ENCODE measurements at places on chromosomes 11 and 22. TPM values are rescaled to one million over a fixed set of nuclear protein-coding genes. Genes with fewer than 3 reads are reported as not detected.

Gene OR6A2
- total RNA-seq = not detected

Gene WNT11
- 0.30 TPM for total RNA-seq

Gene DDIAS
- total RNA-seq = 0.85 TPM

Gene PLA2G3
- total RNA-seq = not detected

Gene MMP7
- not detected for total RNA-seq

Gene BBS1
- total RNA-seq = 11.9 TPM

Gene PANX2
- 0.16 TPM for total RNA-seq

Gene SAA4
- total RNA-seq = not detected

Gene CPSF7
- 111 TPM for total RNA-seq

Gene BAIAP2L2
- 0.45 TPM for total RNA-seq

Gene F2
- not detected for total RNA-seq

Gene USH1C
- total RNA-seq = not detected

Gene MFRP
- total RNA-seq = not detected

Gene CHRM1
- total RNA-seq = not detected

Gene NXPE4
- not detected for total RNA-seq

DNA sequence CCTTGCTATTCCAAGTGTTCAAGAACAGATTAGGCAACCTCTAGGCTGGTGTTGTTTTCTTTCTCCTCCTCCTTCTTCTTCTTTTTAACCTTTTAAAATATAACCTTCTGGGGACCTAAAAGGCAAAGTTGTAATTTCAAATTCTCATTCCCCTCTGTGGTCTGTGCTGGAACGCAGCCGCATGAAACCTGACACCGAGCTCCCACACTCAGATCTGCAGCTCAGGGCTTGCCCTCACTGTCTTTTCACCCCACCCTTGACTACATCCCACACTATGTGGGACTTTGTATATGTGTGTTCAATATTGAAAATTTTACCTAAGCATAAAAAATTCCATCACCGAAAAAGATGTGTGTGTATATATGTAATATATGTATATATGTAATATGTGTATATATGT, 62.0 kb upstream of the ARHGAP42 start:
- no peak for DNase-seq

GRCh38 chr11:10728789-10729472, 22.1 kb upstream of the CTR9 start:
- no peak for DNase-seq

DNA sequence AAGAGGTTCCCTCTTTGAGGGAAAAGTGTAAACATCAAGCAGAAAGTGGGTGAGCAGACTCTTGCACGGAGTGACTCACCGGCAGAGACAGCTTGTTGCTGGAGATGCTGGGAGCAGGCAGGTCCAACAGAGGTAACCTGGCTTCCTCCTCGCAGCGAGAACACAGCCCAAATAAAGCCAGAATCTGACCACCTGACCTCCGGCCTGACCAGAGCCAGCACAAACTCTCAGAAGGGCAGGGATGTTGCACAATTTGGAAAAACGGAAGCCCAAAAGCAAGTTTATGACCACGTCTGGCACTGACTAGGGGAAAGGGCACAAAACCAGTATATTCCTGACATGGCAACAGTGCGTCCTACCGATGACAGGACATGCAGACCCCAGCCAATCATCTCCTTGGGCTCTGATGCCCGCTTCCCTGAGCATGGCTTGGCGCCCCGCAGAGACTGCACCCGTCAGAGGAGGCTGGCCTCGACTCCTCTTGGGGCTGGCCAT, 5.4 kb downstream of the SMCO4 start:
- no peak for DNase-seq

DNA sequence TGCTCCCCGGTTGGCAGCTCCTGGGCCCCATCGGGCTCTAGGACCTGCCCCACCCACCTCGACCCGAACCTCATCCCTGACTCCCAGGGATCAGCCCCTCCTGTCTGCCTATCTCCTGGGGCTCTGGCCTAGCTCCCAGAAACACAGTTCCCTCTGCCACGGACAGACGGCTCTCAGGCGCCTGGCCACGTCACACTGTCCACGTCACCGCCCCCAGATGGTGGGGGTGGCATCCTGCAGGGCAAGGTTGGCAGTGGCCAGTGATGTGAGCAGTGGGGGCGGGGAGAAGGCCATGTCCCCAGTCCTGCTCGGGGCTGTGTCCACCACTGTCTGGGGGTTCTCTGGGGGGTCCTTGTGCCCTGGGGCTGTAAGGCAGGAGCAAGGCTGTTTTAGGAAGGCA, 29.2 kb downstream of the SYT7 start:
- no peak for DNase-seq

DNA sequence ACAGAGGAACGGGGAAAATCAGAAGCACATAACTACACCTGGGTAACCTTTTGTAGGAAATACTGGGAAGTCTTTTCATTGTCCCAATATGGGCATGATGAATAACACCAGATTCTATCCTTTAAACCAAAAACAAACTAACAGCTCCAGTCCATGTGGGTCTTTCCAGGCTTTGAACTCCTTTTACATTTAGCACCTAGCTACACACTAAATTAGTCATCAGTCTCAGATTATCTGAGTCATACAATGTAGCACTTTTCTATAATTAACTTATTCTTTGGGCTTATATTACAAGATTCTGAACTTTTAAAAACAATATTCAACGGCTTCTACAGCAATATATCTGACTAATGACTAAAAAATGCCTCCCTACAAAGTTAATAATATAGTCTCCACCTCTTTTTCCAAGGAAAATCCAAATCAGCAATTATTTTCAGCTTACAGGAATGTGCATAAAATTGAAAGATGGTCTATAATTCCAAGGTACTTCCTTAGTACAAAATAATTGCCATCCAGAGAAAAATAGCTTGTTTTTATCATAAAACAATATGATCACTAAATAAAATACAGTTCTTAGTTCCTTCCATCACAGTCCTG, 26.3 kb downstream of the STK33 start:
- DNase-seq = no peak

- DNase-seq = no peak
Observed at GRCh38 chr11:77090046-77090372, 12.6 kb upstream of the OMP start.

DNA sequence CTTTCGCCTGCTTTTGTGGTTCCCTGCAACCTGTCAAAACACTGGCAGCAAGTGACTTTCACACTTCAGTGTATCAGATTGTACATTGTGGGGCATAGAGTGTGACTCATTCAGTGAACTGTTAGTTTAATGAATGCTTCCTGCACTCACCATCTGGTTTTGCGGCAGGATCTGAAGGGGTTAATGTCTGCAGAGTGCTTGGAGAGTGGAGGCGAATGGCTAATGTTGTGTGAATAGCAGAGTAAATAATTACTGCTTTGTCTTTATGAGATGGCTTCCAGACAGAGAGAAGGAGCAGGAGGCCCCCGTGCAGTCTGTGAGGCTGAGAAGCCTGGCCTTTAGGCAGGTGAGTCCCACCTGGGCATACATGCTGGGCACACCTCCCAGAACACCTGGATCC, 454.3 kb upstream of the KIRREL3 start:
- DNase-seq = no peak

DNA sequence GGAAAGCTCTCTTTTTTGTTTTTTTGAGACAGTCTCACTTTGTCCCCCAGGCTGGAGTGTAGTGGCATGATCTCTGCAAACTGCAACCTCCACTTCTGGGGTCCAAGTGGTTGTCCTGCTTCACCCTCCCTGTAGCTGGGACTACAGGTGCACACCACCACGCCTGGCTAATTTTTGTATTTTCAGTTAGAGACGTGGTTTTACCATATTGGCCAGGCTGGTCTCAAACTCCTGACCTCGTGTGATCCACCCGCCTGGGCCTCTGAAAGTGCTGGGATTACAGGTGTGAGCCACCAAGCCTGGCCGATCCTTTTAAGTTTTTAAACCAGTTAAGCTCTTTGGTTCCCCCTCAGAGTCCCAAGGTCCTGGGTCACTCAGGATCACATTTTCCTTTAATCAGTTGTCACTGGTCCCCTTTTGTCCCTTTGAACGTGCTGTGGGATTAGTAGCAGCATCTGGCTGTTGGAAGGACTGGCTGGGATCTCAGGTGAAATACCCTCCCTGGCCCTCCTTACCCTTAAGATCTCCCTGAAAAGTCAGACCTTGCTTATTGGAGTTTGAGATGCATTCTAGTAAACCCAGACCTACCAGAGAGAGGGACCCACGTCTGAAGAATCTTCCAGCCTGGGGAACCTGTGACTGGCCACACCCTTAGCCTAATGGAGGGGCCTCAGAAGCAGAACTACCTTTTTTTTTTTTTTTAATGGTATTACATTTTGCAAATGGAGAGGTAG, 8.1 kb downstream of the MALAT1 start:
- no peak for DNase-seq

GRCh38 chr11:121337078-121337477, 44.5 kb downstream of the SC5D start:
- DNase-seq = no peak

- no peak for DNase-seq
Observed at GRCh38 chr11:78797559-78797958, 222.9 kb upstream of the NARS2 start.

GRCh38 chr11:26928582-26928981, 65.3 kb upstream of the FIBIN start:
- no peak for DNase-seq

DNA sequence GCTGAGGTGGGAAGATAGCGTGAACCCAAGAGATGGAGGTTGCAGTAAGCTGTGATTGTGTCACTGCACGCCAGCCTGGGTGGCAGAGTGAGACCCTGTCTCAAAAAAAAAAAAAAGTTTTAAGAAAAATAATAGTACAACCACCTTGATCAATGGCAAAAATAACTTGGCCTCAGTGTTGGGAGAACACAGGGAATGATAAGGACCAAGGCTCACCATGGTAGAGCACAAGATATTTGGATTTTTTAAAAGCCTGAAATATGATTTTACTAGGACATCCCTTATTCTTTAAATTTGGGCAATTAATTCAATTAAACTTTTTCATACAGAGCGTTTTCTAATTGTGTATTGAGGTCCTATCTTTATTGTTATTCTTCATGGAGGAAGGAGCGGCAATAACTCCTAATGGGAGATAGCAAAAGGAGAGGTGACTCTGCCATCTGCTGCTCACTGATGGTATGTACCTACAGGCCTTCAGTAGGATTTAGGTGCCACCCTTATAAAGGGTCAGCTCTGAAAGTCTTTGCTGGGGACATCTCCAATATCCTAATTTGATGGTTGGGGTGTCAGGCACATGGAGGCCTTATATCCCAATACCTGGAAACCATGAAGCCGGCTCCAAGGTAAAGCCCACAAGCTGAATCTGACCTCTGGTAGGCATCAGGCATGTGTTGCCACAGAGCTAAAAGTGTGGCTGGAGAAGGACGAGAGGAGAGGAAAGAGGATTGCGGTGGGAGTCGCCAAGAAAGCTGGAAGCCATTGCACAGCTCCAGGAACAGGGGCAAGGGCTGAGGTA, 21.9 kb upstream of the POLD3 start:
- no peak for DNase-seq

- no peak for DNase-seq
Observed at GRCh38 chr11:93645938-93646337, 15.5 kb upstream of the CEP295 start.

- no peak for DNase-seq
Observed at GRCh38 chr11:16827139-16827538, 88.7 kb downstream of the C11orf58 start.

DNA sequence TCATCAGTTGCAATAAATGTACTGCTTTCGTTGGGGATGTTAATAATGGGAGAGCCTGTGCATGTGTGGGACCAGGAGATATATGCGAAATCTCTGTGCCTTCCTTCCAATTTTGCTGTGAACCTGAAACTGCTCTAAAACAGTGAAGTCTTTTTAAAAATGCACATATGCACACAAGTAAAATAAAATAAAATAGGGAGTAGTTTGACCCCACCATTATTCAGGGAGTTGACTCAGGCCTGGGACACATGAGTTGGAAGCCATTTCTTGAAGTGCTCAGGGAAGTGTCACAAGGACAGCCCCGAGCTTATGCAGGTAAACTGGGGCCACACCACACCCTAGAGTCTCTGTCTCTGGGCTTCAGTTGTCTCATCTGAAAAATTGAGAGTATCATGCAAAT, 183.1 kb upstream of the POU2AF2 start:
- no peak for DNase-seq

- DNase-seq = no peak
Observed at GRCh38 chr22:39233710-39234471, 10.9 kb downstream of the PDGFB start.

DNA sequence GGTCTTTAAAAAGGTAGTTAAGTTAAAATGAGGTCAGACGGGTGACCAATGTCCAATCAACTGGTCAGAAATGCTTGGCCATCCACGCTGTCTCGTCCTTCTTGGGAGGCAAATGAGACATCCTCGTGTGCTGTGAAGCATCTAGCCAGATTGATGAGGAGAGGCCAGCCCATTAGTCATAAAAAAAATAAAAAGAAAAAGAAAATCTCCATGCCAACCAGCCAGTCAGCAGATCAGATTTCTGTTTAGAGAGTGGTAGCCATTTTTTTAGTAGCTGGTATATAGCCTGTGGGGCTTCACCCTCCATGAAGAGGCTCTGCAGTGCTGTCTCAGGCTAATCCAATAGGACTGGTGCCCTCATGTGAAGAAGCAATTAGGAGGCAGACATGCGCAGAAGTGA, 343.1 kb upstream of the SYN3 start:
- DNase-seq = no peak

DNA sequence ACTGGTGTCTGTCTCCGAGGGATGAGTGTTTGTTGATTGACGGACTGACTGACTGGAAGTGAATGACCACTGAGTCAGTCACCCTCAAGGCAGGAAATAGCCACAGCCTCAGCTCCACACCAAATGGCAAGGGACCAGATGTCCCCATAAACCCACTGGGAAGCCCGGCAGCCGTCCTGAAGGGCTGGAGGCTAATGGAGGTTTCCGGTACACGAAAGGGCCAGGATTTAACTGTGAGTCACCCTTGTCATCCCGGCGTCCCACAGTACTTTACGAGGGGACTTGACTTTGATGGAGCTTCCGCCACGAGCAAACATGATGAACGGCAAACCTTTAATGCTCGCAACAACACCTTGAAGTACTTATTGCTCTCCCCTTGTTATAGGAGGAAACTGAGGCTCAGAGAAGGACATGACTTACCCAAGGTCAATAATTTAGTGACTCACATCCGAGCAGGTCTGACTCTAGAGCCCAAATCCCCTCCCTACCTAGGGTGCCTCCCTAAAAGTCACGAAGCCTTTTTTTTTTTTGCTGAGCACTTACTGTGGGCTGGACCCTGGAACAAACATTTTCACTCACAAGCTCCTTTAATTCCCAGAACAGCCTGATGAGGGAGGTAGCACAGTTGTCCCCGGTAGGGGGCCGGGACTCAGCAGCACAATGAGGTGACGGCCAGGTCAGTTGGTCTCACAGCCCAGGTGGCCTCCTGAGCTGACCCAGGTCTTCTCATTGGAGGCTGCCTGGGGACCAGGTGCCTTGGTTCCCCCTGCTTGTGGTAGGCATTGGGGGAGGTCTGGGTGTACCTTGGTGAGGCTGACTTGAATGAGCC, 25.2 kb upstream of the GCAT start:
- DNase-seq = no peak

GRCh38 chr22:38468443-38469305, 778 bp downstream of the KDELR3 start:
- no peak for DNase-seq

DNA sequence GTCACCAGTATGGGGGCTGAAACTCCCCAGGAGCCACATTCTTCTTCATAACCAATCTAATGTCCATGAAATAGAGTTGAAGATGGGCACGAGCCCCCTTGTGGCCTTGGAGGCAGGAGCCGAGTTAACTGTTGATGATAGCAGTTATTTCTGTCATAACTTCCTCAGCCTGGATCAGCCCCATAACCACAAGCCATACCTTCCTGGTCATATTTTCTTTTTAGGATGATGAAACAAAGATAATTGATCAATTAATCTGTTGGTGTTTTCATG, 65.0 kb upstream of the TTC12 start:
- no peak for DNase-seq
